ENCODE measurements at places on chromosomes 6 and 20. TPM values are rescaled to one million over a fixed set of nuclear protein-coding genes. Genes with fewer than 3 reads are reported as not detected.

Gene LST1
- total RNA-seq, result 4.1 TPM

Gene SLC17A2
- not detected for total RNA-seq

Gene PROCR
- total RNA-seq, result 19.4 TPM

Gene HSPA12B
- 3.7 TPM for total RNA-seq

Gene SLC32A1
- not detected for total RNA-seq

Gene AGPAT4
- 0.61 TPM for total RNA-seq

Gene SF3B5
- 168 TPM for total RNA-seq

Gene TFAP2D
- total RNA-seq, result not detected

Gene ZSCAN23
- total RNA-seq, result not detected

Gene HDGFL1
- not detected for total RNA-seq

Gene PNPLA1
- total RNA-seq, result not detected

Gene PRRT1
- not detected for total RNA-seq

Gene TJAP1
- 34.2 TPM for total RNA-seq

Gene SMAP1
- 35.6 TPM for total RNA-seq

Gene MLN
- total RNA-seq, result not detected

Gene DEFB124
- total RNA-seq, result not detected

Gene BPIFB4
- not detected for total RNA-seq

Gene FRK
- 1.3 TPM for total RNA-seq

Gene SOX18
- 5.9 TPM for total RNA-seq

Gene DLL1
- total RNA-seq, result 3.7 TPM

Gene MAPK13
- total RNA-seq, result 0.82 TPM

Gene VSX1
- 3.0 TPM for total RNA-seq

Gene ULBP1
- not detected for total RNA-seq

Gene NUP153
- 29.7 TPM for total RNA-seq

Gene APOM
- total RNA-seq, result 1.8 TPM

Gene TGM2
- 59.3 TPM for total RNA-seq

Gene CLIC5
- 95.7 TPM for total RNA-seq

Gene FAM83C
- not detected for total RNA-seq

Gene GFOD1
- 13.6 TPM for total RNA-seq

Gene SLC22A3
- total RNA-seq, result 54.6 TPM

Data from gastrocnemius medialis (tissue), 4 donors.